Putamen (tissue), 1 donor: ENCODE measurements at places on chromosomes 12 and 14.

GRCh38 chr12:115222220-115222619, 538.2 kb upstream of the TBX3 start:
- DNase-seq = no peak

- no peak for DNase-seq
Observed at GRCh38 chr12:72677139-72677538, 405.0 kb downstream of the TRHDE start.

DNA sequence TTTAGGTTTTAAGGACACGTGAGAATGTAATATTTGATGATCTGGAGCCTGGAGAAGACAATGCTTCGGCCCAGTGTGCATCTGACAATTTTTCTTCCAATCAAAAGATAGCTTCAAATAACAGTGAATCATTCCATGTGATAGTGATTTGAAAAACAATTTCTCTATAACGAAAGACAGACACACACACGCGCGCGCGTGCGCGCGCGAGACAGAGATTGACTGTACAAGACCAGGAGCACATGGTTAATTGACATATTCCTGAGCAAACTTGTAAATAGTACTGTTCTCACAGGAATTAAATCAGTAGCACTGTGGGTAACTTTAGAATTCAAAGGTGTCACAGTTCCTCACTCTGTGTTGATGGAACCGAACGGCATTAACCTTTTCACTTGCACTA, 287.5 kb upstream of the LMO3 start:
- no peak for DNase-seq

DNA sequence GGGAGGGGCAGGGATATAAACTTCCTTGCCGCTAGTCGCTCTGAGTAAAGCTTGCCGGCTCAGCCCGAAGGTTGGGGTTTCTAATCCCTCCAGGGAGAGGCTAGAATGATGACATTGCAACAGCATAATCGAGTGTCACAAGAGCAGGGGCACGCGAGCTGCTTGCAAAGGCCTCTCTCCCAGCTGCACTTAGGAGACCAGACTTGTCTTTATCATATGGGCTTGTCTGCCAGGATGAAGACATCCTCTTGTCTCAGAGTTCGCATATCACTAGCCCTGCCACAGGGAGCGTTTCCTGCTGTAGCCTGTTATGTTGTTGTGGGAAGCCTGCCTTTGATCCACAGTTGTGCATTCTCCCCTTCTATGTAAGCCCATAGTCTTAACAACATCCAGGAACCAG, 180.0 kb downstream of the ESR2 start:
- DNase-seq = no peak

DNA sequence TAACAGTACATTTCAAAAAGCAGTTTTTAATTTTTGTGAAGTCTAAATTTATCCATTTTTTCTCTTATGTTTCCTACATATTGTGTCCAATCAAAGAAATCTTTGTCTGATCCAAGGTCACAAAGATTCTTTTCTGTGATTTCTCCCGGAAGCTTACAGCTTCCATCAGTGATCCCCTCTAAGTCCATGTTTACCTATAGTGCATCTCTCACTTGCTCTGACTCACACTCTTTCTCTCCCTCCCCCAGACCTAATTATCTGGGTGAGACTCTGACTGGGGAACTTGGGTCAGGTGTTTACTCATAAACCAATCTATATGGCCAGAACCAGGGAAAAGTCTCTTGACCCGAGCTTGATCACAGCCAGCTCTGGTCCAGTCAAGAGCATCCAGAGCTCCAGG, 224.4 kb downstream of the SPTSSA start:
- DNase-seq = no peak

DNA sequence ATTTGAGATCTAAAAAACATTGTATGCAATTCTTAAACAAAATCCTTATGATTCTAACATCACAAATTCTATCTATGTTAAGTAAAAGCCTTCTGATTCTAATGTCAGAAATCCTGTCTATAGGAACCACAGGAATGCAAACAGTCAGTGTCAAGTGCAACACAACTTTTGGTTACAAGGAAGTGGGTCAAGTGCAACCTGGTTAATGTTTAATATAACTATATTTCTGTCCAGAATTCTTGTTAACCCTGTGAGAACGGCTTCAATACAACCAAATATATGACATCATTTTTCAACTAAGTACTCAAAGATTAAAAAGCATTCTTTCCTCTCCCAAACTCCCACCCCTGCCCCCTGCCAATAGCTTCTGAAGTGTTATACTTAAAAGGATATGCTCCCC, 107.9 kb upstream of the PLEKHA5 start:
- DNase-seq = no peak

DNA sequence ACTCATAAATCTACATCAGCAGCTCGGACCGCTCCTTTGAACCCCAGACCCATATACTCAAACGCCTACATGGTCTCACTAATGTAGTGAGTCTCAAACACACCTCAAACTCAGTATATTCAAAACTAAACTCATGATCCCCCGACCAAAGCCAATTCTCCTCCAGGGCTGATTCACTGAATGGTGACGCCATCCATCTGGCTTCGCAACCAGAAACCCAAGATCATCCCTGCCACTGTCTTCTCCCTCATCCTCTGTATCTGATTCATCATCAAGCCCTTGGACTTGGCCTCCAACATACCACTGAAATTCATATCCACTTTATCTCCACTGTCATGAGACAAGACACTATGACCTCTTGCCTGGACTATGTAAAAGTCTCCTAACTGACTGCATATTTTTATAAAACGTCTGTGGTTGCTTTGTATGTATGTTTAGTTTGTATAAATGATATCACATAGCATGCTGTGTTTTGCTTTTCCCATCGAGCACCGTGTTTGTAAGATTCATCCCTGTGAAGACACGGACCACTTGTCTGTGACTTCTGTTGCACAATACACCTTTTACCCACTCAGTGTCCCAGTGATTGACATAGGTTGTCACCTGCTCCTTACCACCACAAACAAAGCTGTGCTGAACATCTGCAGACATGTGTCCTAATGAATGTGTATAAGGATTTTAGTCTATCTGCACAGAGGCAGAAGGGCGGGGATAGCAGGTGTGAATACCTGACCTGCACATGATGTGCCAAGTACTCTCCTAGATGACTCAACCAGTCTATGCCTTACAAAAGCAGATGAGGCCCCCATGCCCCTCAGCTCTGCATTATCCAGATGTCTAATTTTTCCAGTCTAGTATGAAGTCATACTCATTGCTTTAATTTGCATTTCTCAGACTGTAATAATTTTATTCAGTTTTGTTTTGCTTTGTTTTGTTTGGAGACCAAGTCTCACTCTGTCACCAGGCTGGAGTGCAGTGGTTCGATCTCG, 76.9 kb downstream of the VWF start:
- DNase-seq = no peak

DNA sequence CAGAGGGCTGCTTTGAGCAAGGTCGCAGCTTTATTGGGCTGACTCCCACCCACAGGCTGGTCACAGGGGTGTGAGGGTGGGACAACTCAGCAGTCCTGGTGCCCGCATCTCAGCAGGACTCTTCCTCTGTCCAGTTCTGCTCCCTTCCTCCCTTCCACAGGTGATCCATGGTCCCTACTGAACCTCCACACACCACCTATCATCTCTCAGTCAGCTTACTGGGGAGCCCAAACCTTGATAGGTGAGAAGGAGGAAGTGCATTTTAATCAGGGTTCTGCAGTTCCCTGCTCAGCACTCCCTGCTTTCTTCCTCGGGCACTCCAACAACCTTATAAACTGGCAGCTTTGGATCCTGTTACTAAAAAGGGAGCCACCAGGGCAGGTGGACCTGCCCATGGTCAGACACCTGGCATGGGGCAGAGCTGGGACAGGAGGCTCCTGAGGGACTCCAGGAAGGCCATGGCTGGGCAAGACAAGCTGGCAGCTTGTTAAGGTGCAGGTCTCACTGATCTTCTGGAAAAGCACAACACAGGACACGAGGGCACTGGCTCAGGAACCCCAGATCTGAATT, 664.6 kb downstream of the BCL11B start:
- no peak for DNase-seq

- DNase-seq = peak; percentile 57
Observed at GRCh38 chr12:3034067-3034750, 43.0 kb upstream of the TSPAN9 start.

- no peak for DNase-seq
Observed at GRCh38 chr12:99647453-99647852, at the start of gene GARIN6. TSS of gene GARIN6 (plus strand) at chr12:99647753. CDS start at chr12:99648175, 422 bp downstream.

GRCh38 chr12:107844312-107844921, 69.9 kb downstream of the ASCL4 start:
- no peak for DNase-seq

GRCh38 chr14:101849125-101849524, 87.6 kb downstream of the PPP2R5C start:
- DNase-seq = no peak

- DNase-seq = no peak
Observed at GRCh38 chr12:28698553-28698952, 450.5 kb upstream of the FAR2 start.

DNA sequence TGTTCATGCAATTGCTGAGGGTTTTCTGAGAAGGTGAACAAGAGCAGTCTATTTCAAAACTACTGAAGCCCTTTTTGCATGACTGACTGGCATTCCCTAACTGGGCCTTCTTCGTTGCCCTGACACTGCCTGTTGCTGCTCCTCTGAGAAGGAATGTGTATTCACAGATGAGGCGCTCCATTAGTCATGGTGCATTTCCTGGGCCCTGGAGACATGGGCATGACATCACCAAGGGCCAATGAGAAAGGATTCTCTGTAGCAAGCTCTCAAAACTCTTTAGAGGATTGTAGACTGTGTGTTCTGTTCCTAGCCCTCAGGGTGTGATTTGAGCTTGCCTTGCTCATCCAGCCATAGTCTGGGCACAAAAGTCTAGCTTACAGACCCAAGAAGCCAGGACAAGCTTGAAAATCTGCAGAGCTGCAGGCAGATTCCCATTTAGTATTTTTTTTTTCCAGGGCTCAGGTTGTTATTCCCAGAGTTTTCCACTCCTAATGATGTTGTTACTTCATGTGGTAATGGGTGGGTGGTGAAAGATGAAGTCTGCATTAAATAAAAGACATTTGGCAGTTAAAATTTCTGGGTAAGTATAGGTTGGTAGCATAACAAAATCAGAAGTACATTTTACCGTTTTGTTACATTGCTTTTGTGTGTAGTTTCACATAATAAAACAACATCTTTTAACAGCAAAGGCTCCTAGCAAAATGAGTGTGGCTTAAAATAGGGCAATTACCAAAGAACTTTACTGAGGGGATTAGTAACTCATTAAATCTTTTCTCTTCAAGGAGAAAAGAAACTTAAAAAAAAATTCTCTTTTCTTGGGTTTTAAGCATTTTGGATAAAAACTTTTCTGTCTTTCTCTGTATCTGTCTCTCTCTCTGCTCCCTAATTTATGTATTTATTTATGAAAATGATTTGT, 318.4 kb downstream of the RAD51B start:
- DNase-seq = peak; percentile 70

DNA sequence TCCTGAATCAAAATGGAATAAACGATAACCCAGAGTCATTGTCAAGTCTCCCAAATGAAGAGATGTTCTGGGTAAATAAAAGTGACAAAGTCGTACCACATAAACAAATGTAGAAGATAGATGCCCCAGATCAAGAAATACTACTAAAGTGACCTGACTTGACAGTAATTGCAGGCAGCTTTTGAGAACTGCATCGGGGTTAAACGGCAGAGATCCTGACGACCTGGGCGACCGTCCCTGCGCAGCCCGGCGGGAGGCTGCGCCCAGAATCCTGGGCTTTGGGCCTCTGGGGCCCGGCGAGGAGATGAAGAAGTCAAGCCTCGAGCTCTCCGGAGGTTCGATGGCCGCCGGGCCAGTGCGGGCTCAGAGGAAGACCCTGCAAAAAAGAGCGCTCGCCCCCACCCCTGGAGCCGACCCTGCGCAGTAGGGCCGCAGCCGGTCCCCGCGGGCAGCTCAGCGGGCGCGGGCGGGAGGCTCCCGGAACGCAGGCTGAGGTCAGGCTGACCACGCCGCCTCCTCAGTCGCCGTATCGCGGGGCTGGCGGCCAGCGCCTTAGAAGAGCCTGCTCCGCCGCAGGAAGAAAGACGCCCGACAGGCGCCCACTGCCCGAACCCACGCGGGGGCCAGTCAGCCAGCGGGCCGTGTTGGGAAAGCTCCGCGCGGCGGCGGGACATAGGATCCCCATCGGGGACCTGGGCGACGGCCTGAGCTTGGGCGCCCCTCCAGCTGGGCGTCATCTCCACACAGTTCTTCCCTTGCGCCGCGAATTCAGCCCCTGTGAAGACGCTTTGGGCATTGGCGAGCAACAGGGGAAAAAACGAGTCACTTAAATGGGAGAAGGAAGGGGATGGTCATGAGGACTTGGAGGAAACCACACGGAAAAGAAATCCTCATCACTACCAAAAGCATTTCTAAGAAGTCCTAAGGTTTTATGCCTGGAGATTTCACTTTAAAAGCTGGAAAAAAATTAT, 16.0 kb downstream of the NKX2-1 start:
- DNase-seq = no peak

DNA sequence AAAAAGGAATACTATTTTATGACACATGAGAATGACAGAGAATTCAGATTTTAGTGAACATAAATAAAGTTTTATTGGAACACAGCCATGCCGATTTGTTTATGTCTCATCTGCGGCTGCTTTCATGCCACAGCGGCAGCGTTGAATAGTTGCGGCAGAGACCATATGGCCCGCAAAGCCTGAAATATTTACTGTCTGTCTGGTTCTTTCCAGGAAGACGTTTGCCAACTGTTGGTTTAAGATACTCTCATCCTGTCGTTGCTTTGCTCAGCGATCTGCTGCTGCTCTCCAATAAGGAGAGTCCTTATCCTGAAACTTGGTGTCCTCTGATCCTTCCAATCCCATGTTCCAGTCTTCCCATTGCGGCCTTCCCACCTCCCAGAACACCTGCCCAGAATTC, 89.9 kb downstream of the SLC24A4 start:
- DNase-seq = no peak

DNA sequence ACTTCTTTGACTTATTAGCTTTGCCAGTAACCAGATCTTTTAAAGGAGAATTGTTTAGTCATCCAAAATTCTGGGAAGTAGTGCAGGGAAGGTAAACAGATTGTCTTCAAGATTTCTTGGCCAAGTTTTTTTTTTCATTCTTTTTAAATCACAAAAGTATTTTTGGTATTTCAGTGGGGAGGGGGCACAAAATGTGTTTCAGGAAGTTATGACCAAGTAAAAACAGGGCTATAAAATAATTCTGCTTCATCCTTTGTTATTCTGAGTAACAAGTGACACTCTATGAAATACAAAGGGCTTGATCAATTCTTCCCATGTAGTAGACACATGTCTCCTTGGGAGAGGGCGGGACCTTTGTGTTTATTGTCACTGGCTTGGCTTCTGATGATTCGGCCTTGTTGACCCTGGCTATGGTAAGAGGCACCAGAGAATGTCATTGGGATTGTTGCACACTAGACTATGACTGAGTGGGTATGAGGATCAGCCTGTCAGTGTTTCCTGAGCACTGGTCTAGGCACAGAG, 55.4 kb downstream of the SUSD6 start:
- no peak for DNase-seq

DNA sequence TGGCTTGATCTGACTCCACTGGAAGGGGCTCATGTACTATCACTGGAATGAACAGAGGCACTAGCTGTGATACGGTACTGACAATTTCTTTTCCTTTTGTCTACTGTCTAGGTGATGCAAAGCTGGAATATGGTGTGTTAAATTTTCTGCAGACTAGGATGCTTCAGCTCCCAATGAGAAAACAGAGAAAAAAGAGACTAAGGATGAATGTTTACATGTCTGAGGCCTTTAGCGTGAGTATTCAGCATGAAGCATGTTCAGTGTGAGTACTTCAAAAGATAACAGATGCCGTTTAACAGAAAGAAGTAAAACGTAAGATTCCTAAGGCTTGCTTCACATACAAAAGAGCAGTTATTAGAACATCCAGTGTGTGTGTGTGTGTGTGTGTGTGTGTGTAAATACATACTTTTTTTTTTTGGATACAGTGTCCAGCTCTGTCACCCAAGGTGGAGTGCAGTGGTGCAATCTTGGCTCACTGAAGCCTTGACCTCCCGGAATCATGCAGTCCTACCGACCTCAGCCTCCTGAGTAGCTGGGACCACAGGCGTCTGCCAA, 92.3 kb upstream of the FERMT2 start:
- DNase-seq = no peak
